ENCODE measurements at places on chromosomes 6 and 20.

DNA sequence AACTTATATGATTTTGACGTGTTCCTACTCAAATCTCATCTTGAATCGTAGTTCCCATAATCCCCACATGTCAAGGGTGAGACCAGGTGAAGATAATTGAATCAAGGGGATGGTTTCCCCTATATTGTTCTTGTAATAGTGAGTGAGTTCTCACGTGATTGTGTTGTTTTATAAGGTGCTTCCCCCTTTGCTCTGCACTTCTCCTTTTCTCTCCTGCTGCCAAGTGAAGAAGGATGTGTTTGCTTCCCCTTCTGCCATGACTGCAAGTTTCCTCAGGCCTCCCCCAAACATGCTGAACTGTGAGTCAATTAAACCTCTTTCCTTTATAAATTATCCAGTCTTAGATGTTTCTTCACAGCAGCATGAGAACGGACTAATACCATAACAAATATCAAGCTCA, 83.2 kb downstream of the MANEA start:
- no peak for DNase-seq

DNA sequence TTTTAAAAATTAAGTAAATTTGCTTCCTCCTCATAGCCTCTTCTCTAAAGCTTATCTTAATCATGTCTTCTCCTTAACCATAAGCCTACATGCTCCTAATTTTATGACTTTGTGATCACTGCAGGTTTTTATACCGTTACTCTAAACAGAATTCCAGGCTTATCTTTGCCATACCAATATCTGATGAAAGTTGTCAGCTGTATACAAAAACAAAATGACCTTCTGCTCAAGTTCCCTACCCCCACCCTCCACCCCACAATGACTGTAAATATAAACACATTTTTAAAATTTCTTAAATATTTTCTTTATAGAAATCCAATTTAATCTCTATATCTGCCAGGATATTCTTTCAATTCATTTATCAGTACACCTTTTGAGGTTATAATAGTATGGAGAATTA, 60.5 kb upstream of the SGK1 start:
- DNase-seq: no peak

- DNase-seq: peak; percentile 86
Measured at GRCh38 chr6:52517502-52518278, 59.2 kb downstream of the TRAM2 start.

DNA sequence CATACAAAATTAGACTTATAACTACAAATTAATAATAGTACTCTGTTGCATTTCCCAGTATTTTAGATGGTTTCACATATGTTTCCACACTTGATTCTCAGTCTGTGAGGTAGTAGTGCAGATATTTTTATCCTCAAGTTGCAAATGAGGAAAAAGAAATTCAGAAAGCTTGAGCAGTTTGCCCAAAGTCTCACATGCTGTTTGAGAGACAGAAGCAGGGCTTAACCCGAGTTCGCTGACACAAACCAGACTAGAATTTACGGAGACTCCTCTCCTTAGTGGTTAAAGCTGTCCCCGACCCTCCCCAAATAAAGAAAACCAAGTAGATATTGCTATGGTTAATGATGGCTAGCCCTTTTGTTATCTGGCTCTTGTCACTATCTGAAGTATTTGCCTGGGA, 126.2 kb downstream of the TIAM2 start:
- DNase-seq: no peak

DNA sequence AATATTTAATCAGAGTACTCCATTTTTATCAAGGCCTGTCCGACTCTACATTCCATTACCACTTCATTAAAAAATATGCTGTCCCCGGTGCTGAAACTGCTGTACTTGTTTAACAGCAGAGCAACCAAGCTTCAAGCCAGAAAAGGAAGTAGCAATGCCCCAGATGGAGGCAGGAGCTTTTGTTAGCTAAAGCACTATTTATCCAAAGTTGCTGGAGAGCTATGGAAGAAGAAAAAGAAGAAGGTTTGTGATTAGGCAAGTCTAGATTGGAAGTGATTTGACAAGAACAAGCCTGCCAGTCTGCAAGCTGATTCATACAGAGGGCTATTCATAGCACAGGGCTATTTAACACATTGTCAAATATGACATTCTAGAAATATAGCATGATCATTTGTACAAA, 160.9 kb upstream of the SPTLC3 start:
- no peak for DNase-seq

DNA sequence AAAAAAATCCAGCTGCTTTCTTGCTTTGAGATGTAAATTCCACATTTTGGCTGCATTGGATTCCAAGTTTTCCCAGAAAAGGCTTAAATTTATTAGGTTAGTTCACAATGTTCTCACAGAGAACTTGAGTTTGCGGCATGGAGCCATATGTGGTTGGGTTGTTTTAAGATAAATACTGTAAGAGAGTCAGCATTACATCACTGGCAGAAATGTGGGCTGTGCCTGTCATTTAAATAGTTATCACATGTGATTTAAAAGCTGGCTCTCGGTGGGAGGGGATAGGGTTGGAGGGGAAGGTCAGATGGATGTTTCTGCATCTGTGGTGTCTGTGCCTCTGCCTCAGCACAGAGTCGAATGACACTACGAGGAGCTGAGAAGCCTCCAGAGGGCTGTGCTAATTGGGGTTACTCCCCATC, 73.8 kb upstream of the SCP2D1 start:
- no peak for DNase-seq

DNA sequence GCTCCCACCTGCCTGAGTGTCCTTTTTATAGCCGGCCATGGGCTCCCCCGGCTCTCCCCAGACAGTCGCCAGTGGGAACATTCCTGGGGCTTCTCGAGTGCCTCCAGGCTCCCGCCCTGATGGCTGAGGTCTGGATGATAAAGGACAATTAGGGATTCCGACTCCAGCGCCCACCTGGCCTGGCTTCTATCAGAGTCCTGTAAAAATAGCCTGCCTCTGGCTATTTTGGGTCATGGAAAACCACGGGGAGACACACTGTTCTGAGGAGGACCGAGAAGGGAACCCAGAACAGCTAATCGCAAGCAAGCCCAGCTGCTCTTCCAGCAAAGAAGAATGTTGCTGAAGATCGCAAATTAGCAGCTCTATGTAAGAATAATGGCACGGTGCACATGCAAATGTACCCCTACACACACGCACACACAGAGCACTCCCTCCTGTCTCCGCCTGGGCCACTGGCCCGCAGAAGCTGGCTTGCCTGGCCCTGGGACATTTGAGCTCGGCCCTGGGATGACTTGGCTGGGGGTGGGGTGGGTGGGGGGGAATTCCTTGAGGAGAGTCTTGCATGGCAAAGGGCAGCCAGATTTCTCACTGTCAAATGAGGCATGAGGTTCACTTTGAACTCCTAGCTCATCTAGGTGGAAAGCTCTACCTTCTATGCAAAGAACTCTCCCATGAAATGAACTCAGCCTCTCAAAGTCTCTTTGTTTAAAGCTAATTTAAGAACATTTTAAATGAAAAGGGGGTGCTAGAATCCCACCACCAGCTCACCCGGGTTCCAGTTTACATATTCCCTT, 55.3 kb downstream of the CTCFL start:
- no peak for DNase-seq

- no peak for DNase-seq
Measured at GRCh38 chr6:43278524-43279078, 19.5 kb upstream of the SLC22A7 start.

DNA sequence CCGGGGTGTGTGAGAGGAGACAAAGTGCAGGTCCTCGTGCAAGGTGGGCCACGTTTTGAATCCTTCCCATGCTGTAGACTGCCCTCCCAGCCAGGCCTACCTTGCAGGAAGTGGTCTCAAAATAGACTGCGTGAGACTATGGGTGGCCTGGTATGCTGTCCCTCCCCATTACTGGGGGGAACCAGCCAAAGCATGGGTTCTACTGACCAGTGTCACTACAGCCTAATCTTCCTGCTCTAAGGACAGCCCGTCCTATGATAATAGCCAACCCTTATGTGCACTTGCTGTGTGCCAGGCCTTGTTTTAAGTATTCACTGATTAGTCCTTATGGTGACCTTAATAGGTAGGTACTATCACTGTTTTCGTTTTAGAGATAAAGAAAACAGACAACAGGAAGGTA, 38.0 kb downstream of the FOXP4 start:
- no peak for DNase-seq

DNA sequence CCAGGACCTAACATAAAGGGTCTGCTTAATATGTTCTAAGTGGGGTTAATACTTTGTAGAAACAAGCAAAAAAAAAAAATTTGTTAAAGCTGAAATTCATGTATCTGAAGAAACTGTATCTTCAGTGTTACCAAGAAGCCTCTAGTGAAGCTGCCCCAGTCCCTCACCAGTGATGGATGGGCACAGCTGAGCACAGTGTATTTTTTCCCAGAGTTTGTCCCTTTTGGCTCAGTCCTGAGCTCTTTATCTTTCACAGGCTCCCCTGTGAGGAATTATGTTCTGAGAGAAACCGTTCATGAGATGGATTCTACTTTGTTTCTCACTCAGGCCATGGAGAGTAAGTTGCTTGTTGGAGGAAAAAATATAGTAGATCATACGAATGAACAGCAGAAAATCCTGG, 38.4 kb downstream of the KIF3B start:
- no peak for DNase-seq
